ENCODE measurements at places on chromosomes 13 and 19.

DNA sequence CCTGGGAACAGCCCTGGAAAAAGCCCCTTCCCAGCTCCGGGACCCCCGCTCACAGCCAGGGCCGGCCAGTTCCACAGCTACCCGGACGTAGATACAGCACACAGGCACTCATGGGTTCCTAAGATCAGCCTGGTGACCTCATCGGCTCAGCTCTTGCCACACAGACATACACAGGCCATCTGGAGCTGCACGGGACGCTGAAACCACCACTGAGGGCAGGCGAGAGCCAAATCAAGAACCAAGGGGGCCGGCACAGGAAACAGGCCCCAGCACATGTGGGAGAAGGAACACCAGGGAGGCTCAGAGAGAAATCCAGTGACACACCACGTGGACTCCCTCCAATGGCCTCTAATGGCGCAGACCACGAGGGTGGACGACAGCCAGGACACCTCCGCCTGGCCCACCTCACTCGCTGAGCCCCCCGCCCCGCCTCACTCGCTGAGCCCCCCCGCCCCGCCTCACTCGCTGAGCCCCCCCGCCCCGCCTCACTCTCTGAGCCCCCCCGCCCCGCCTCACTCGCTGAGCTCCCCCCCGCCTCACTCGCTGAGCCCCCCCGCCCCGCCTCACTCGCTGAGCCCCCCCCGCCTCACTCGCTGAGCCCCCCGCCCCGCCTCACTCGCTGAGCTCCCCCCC lies 69.7 kb upstream of the C13orf46 start:
- peak; percentile 77 for DNase-seq

GRCh38 chr13:32669030-32669646 lies 82.9 kb downstream of the PDS5B start:
- peak; percentile 32 for DNase-seq

DNA sequence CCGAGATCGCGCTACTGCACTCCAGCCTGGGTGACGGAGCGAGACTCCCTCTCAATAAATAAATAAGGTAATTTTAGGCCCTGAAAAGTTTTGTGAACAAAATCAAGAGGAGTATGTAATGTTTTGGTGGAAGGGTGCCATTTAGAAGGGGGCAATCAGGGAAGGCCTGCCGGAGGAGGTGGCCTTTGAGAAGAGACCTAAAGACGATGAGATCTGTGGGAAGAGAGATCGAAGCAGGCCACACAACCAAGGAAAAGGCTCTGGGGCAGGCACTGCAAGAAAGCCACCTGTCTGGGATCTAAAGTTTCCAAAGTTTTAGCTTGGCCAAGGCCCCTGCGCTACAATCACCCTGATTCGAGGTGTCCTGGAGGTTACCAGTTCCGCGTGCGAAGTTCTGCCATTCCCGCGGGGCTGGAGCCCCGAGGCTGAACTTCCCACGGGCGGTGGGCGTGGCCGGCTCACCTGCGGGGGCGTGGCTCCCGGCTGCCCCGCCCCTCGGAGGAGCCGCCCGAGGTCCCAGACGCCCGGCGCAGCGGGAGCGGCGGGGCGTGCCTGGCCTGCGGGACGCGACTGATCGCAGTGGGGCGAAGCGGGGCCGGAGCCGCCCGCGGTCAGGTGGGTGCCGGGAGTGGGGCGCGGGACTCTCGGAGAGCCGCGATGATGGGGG lies at the start of gene KLC3:
Gene KLC3 (plus strand): TSS at position 519 of the 667 bp plus-strand sequence. CDS start 4,792 bp downstream, outside the sequence.
- no peak for DNase-seq

GRCh38 chr13:97566907-97567306 lies 132.9 kb downstream of the RAP2A start:
- DNase-seq = no peak

- no peak for DNase-seq
Observed at GRCh38 chr19:32773126-32773525, 53.6 kb downstream of the TDRD12 start.

- no peak for DNase-seq
Observed at GRCh38 chr19:34576292-34576691, 94.7 kb downstream of the WTIP start.

DNA sequence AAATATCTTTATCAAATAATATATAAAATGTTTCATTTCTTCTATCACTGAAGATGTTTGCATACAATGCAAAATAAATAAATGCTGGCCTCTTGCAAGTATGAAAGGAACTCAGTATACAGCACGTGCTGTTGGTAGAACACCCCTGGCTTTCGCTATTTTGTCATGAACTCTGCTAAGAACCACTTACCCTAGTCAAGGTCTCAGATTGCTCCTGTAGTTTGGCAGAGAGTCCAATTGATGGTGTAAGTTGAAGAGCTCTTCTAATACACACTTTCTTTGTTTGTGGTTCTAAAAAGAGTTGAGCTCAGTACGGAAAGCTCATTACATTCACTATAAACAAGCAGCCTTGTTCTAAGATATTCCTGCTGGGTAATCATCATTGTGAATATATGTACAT lies 1258.9 kb downstream of the EFNB2 start:
- DNase-seq = no peak

- no peak for DNase-seq
Observed at GRCh38 chr13:77966671-77967070, 48.0 kb upstream of the EDNRB start.

Measured in stromal cell of bone marrow (primary cell).